ENCODE measurements at places on chromosomes 13 and 19.

GRCh38 chr19:17136021-17136420 lies 60.4 kb downstream of the MYO9B start:
- no peak for DNase-seq

DNA sequence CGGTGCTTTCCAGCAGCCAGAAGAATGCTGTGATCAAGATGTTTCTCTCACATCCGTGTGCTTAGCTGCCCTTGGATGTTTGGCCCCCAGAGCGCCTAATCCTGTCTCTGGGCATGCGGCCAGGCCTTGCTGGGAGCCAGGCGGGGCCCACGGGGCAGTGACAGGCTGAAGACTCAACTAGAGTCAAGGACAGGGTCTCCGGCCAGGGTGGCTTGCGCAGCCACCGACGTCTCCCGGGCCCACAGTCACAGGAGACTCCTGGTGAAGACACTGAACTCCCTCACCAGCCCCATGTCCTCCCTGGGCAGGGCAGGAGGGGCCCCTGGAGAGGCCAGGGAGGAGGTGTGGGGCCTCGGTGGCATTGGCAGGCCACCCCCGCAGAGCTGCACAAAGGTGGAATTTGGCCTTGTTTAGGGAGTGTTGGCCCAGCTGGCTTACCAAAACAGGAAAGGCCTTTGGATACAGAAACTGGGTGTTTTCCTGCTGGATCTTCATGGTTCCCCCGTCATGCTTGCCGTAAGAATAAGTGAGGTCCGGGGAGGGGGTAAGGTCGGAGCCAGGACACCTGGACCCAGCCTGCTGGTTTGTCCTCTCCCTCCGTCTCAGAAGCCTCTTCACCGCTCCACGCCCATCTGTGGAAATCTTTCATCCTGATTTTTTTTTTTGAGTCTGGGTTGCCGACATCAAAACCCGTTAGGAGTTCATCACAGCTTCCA lies 10.0 kb upstream of the NDUFS7 start:
- DNase-seq = no peak

DNA sequence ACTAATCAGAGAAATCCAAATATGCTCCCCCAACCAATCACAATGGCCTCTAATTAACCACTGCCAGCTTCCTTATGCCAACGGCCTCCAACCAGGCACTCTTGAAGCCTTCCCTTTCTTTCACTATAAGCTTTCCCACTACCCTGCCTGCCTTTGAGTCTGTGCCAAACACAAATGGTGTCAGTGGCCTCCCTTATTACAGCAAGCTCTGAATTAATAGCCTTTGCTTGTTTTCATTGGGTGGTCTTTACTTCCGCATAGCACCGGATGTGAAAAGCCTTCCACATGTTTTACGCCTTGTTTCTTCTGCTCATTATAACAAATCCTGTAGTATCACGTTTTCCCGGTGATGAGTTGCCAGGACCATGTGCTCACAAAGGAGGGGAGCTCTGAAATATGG lies 1.4 kb upstream of the EDDM13 start:
- DNase-seq = no peak

GRCh38 chr19:48004236-48004635 lies 9.8 kb downstream of the ELSPBP1 start:
- no peak for DNase-seq

DNA sequence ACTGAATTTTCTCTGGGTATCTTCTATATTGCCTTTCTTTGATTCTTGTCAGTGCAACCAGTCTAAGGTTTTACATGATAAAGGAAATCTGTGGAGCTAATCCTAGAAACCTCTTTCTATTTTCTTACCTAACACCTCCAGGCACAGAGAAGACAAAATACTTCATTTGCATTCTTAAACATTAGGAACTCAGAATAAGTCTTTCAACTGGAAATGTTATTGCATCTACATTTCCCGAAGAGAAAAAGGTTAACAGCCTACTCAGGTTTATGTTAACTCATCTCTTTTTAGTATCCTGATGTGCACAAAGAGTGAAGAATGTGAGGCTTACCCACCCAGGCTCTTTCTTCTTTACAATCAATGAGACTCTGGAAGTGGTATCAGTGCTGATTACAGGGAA lies 106.7 kb downstream of the PCCA start:
- DNase-seq = no peak

DNA sequence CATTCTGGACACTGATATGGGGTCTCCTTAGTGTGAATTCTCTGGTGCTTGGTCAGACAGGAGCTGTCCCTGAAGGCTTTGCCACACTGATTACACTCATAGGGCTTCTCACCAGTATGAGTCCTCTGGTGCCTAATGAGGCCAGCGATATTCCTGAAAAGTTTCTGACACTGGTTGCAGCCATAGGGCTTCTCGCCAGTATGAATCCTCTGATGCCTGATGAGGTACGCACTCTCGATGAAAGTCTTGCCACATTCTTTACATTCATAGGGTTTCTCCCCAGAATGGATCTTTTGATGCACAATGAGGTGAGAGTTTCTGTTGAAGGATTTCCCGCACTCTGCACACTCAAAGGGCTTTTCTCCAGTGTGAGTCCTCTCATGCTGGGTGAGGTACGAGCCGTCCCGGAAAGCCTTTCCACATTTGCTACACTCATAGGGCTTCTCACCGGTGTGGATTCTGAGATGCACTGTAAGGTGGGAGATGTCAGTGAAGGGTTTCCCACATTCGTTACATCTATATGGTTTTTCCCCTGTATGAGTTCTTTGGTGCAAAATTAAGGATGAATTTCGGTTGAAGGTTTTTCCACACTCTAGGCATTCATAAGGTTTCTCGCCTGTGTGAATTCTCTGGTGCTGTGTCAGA lies 22.4 kb downstream of the ZNF329 start:
- no peak for DNase-seq

DNA sequence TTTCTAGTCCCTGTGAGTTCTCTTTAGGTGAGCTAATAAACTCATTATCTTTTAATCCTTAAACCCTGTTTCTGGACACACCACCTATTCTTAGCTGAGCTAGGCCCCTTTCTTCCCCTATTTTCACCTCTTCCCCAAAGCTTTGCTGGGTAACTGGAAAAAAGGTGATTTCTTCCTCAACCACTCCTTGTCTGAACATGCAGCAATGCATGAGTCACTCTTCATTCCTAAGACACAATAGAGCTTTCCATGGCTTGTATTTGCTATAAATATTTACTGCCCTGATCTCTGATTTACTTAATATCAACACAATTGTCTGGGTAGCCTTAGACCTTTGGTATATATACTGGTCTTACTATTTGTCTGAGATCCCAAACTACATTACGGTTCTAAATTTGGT lies 370.9 kb downstream of the KLF5 start:
- no peak for DNase-seq

DNA sequence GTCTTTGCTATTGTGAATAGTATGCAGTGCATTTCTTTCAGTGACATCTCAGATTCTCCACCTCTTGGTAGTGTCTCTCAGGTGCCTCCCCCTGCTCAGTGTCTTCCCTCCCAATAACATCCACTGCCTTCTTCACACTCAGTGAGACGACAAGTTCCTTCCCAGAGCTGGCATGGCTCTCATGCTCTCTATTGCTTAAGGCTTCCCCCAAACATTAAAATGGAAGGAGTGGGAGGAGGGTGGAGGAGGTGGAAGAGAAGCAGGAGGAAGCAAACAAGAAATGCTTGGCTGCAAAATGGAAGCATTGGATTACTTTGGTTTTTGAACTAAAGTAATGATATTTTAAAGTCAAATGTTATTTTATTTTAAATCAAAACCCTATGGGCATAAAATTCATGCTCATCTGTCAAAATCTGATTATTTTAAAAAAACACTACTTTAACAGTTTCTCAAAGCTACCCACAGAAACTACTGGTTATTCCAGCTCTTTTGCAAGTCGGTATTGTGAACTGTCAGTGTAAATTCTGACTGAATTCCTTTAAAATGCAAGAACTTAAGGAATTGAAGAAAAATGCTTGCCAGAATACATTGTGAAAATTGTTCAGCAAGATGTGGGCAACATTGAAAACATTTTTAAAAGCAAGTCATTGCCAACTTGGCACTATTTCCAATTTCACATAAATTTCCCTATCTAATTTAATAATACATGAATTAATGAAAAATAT lies 727.6 kb upstream of the ARGLU1 start:
- no peak for DNase-seq

GRCh38 chr13:51823863-51824262 lies 19.9 kb upstream of the DHRS12 start:
- DNase-seq = no peak

DNA sequence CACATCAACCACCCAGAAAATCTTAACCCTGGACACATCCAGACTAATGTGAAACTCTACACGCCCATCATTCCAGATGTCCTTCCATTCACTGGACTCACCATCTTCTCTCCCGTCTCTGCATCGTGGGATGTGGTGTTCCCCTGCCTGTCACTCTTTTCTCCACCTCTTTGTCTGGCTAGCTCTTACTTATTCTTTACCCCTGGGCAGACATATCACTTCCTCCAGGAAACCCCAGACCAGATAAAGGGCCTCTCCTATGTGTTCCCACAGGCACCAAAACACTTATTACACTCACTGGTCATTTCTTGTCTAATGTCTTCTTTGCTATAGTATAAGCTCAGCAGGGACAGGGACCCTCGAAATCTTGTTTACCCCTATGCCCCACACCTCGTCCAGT lies 109.3 kb upstream of the IPO5 start:
- no peak for DNase-seq

- DNase-seq = no peak
Measured at GRCh38 chr19:36153126-36153525, 879 bp upstream of the COX7A1 start.

- no peak for DNase-seq
Measured at GRCh38 chr13:42814868-42815267, 33.5 kb downstream of the FAM216B start.

DNA sequence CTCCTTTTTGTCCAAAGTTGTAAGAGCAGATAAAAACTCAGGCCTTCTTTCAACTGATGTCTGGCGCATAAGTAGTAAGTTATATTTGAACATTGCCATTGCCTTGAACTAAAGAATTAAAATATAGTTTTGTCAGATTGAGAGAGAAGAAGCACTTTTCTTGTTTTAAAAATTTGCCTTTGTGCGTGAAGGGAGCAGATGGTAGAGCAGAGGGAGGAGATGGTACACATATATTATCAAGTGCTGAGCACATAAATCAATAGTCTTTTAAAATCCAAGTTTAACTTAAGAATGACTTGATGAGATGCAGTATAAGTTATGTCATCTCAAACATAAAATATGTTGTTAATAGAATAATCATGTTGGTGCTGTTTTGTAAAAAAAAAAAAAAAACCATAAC lies 504.6 kb upstream of the KLHL1 start:
- DNase-seq = no peak

- DNase-seq = no peak
Measured at GRCh38 chr13:24747248-24748060, 16.5 kb upstream of the RNF17 start.

DNA sequence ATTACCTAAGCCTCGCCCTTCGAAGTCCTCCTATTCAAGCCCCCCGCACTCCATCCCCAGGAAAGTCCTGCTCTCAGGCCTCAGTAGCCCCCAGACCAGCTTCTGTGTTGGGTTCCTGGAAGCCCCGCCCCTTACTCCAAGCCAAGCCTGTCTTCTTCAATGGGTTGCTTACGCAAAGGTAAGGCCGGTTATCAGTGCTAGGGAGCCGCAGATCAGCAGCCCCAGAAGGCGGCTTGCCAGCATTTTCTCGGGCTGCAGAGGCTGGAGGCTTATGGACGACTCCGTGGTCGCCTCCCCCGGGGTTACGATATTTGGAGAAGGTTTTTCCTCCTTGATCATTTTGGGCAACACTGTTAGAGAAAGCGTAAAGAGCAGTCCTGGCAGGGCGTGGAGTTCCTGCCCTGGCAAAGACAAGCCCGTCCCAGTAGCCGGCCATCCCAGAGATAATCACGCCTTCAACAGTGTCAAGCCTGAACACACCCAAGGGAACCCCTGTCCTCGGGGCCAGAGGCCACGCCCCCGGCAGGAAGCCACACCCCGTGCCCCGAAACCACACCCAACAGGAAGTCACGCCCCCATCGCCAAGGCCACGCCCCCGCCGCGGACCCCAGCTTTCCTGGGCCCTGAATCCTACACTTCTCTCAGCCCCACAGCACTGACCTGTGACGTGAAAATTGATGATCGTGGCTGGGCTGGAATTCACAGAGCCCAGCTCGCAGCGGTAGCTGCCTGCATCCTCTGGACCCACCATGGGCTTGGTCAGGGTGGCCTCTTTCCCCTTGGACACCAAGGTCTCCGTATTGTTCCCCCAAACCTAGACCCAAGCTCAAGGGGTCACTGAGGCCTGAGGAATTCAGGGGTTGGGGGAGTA lies 954 bp upstream of the RASIP1 start:
- no peak for DNase-seq

GRCh38 chr13:69820180-69820579 lies 287.4 kb upstream of the ATXN8OS start:
- DNase-seq = no peak

DNA sequence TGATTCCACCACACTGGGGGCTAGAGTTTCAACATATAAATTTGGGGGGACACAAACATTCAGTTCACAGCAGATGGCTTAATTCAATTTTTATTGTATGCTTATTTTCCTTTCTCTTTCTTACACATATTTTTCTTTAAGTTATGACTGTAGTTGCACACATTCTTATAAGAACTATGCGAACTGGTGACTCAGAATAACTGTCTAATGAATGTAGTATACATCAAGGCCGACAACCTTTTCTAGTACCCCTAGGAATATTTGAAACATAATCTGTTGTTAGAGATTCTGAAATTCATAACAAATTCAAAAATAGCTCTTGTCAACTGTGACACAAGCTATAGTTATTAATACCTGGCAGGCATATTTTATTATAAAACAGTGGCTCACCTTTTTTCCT lies 695.6 kb downstream of the PCDH9 start:
- no peak for DNase-seq

GRCh38 chr13:24612726-24613125 lies 67.5 kb upstream of the ATP12A start:
- DNase-seq = no peak

- no peak for DNase-seq
Measured at GRCh38 chr19:6394831-6395230, 1.9 kb upstream of the GTF2F1 start.

GRCh38 chr19:49408816-49409440 lies 14.3 kb downstream of the PTH2 start:
- DNase-seq = no peak

GRCh38 chr13:89790696-89791095 lies 1556.8 kb upstream of the MIR17HG start:
- no peak for DNase-seq

GRCh38 chr19:30556230-30556711 lies 184.1 kb downstream of the ZNF536 start:
- no peak for DNase-seq

DNA sequence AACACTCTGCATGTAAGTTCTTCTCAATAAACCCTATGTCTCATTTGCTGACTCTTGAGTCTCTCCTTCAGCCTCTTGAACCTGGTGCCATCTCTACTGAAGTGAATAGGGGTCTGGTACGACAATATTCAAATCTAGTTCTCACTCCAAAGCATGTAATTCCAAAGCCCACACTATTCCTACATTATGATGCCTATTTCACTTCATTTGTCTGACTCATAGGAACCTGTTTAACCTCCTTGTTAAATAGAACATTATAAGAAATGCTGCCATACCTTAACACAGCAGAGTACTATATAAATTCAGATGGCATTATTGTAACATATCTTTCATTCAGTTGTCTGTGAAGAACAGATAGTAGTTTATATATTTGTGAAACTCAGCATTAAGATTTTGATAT lies 67.1 kb downstream of the STARD13 start:
- no peak for DNase-seq
